ENCODE measurements at places on chromosomes 6 and 20.
A peak's percentile ranks its signal among the peaks of the same experiment; 100 is the strongest.

DNA sequence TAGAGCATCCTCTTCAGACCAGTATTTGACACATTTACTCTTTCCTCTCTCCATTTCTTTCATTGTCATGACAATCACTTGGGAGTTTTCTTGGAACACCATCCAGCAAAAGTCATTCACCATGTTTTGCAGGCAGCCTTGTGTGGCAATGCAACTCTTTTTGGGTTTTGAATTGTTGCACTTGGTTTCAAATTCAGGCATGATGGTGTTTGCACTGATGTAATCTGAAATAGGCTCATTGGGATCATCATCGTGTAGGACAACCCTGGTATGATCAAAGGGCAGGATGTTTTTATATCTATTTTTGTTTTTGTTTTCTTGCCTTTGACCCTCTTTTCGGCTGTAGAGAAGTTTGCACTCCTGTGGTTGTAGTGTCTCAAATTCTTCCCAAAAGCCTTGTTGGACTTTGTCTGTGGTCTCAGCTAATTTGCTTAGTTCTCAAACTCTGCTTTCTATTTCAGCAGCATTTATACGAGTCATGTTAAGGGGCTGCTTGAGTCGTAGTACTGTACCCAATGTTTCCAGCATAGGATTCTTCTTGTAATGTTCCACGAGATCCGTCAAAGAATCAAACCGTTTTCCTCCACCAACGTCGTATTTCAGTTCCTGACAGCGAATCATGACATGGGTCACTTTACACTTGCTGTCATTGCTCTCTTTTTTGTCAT is 160.8 kb upstream of the TNFAIP3 start:
- DNase-seq = no peak

GRCh38 chr6:169169375-169169774 is 84.3 kb downstream of the THBS2 start:
- no peak for DNase-seq

DNA sequence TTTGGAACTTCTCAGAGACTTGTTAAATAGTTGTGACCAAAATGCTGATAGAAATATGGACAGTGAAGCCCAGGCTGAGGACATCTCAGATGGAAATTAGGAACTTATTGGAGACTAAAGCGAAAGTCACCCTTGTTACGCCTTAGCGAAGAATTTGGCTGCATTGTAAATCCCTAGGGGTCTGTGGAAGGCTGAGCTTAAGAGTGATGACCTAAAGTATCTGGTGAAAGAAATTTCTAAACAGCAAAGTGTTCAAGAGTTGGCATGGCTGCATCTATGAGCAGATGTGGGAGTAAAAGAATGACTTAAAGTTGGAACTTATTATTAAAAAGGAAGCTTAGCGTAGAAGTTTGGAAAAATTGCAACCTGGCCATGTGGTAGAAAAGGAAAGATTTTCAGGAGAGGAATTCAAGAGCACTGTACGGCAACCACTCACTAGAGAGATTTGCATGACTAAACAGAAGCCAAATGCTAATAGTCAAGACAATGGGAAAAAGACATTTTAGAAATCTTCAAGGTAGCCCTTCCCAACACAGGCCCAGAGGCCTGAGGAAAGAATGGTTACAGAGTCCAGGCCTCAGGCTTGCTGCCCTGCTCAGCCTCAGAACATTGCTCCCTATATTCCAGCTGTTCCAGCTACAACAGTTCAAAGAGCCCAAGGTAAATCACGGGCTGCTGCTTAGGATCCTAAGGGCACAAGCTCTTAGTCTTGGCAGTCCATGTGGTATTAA is 61.6 kb upstream of the TNFRSF21 start:
- no peak for DNase-seq

- DNase-seq = peak; percentile 76
These were observed 16.8 kb upstream of the ARFGEF2 start for GRCh38 chr20:48904566-48905296.

GRCh38 chr6:128000363-128000762 is 99.5 kb upstream of the THEMIS start:
- no peak for DNase-seq

DNA sequence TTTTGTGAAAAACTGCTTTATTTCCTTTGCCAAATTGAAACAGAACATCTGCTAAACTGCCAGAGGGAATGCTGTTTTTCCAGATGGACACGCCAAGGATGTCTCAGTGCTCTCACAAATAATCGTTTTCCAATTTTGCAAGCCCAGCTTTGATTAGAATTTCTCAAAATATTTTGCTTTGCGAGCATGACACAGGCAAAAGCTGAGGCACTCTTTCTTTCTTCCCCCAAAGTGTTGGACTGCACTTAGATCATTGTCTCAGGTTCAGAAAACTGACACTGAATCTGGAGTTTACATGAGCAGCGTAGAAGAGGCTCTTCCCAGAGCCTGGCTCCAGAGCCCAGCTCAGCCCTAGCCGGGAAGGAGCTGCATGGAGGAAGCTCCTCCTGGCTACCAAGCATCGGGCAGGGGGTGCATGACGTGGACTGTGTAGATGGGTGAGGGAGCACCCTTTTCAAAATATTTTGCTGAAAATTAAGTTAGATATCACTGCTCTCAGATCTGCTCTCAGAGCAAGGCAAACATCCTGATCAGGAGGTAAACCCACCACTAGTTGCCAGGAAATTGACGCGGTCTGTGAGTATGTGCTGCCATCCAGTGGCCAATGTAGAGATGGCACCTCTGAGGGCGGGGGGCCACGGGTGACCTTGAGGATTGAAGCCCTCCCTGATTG is 107.5 kb downstream of the SLC22A3 start:
- no peak for DNase-seq

DNA sequence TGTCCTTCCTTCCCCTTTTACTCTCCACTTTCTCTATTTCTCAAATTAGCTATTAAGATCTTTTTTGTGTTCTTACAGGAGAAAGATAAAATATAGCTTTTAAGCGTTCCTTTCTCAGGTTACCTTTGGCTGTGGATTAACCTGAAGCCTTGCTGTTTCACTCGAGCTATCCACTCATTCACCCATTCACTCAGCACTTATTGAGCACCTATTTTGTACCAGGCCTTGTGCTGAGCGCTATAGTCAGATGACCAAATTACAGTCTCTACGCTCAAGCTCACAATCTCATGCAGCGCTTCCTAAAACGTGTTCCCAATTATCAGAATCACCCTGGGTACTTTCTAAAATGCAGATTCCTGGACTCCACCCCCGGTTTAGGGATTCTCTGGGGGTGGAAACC is 1.8 kb upstream of the CEP250 start:
- DNase-seq = no peak

- DNase-seq = no peak
These were observed 60.6 kb downstream of the HIVEP2 start for GRCh38 chr6:142884214-142885035.

DNA sequence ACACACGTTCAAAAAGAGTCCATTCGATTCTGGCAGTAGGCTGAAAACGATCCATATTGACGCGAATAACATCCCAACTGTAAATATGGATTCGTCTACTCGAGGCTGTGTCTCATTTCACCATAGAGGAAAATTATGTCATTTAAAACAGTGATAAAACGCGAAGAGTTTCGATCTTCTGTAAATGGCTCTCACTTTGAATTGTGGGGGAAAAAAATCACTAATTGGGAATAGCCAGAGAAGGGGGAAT is 845 bp upstream of the MARCKS start:
- no peak for DNase-seq

Data from nucleus accumbens (tissue), 56 donors.